ENCODE measurements at places on chromosomes 11 and 22. TPM values are rescaled to one million over a fixed set of nuclear protein-coding genes. Genes with fewer than 3 reads are reported as not detected.

The EMID1 gene
- total RNA-seq: 0.08 TPM

The CD248 gene
- 193 TPM for total RNA-seq

The LRRC75B gene
- total RNA-seq: 6.0 TPM

The SMC1B gene
- total RNA-seq: 0.09 TPM

The SCUBE2 gene
- 1.1 TPM for total RNA-seq

The CYTH4 gene
- total RNA-seq: 0.72 TPM

The GTSE1 gene
- 13.4 TPM for total RNA-seq

The HOATZ gene
- total RNA-seq: not detected

The NCAM1 gene
- total RNA-seq: 23.6 TPM

The SHISA8 gene
- total RNA-seq: not detected

The COA4 gene
- total RNA-seq: 70.8 TPM

The KLHL35 gene
- total RNA-seq: 3.8 TPM

The LRRC74B gene
- total RNA-seq: not detected

The DEUP1 gene
- not detected for total RNA-seq

The ISX gene
- total RNA-seq: not detected

The UQCC3 gene
- 31.3 TPM for total RNA-seq

The LRRC56 gene
- total RNA-seq: 0.45 TPM

The MRGPRF gene
- 41.8 TPM for total RNA-seq

The DESI1 gene
- total RNA-seq: 20.8 TPM

The NFAM1 gene
- not detected for total RNA-seq

The GLYATL2 gene
- 3.3 TPM for total RNA-seq

The NADSYN1 gene
- total RNA-seq: 50.9 TPM

The PTPN5 gene
- not detected for total RNA-seq

The PVALB gene
- not detected for total RNA-seq

The C1QTNF5 gene
- 90.8 TPM for total RNA-seq

The SLC25A45 gene
- total RNA-seq: 0.41 TPM

The CLDN5 gene
- total RNA-seq: 0.27 TPM

The SHISAL1 gene
- 11.4 TPM for total RNA-seq

The TBX1 gene
- 2.8 TPM for total RNA-seq

The VSIG2 gene
- total RNA-seq: not detected

The OR56A3 gene
- total RNA-seq: not detected

The OR51E2 gene
- not detected for total RNA-seq

The RASSF7 gene
- 2.5 TPM for total RNA-seq

The SLN gene
- not detected for total RNA-seq

The SLC25A22 gene
- 17.6 TPM for total RNA-seq

The GAB4 gene
- not detected for total RNA-seq

The SLC15A3 gene
- total RNA-seq: 18.2 TPM

The USP2 gene
- total RNA-seq: not detected

The HSPB2 gene
- 3.3 TPM for total RNA-seq

The CCDC116 gene
- 0.25 TPM for total RNA-seq

The KCNE3 gene
- 0.18 TPM for total RNA-seq

The DDI1 gene
- not detected for total RNA-seq

The TMEM121B gene
- 0.09 TPM for total RNA-seq
